ENCODE measurements at places on chromosomes 7 and 10.

DNA sequence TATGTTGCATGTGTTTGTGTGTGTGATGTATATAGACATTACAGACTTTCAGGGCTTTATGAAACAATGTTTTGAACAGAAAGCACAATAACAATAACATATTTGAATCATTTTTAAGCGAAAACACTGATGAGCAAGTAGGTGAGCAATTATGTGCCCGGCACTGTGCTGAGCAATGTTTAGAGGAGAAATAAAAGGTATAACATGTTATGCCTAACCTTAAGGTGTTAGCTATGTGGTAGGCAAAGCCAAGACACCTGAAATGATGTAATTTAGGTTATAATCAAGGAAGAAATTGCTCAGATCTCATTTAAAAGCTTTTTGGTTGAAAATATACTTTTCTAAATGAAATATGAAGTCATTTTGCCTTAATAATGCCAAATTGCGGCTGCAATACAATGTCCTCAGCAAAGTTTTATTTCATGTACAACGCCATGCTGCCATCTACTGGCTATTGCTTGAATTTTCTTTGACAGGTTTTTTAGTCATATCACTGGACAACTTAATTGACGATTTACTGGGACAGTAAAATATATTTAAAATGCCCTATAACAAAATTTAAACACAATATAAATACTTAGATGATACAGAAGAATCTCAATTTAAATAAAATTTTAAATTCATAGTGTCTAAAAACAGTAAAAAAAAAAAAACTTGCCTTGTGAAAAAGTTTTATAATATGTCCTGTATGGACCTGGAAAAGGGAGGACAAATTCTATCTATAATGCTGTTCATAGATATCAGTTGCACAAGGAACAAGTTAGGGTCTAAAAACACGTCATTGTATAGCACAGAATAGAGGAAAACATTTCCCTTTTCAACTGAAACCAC, 131.1 kb upstream of the CDK1 start:
- peak; percentile 11 for DNase-seq

GRCh38 chr10:115082506-115082905, 10.7 kb upstream of the ATRNL1 start:
- DNase-seq: no peak

- no peak for DNase-seq
Observed at GRCh38 chr7:7962851-7963250, 5.7 kb upstream of the GLCCI1 start.

GRCh38 chr10:35696392-35697287, 54.5 kb upstream of the FZD8 start:
- no peak for DNase-seq

GRCh38 chr7:155372782-155373358, 75.2 kb downstream of the INSIG1 start:
- no peak for DNase-seq

DNA sequence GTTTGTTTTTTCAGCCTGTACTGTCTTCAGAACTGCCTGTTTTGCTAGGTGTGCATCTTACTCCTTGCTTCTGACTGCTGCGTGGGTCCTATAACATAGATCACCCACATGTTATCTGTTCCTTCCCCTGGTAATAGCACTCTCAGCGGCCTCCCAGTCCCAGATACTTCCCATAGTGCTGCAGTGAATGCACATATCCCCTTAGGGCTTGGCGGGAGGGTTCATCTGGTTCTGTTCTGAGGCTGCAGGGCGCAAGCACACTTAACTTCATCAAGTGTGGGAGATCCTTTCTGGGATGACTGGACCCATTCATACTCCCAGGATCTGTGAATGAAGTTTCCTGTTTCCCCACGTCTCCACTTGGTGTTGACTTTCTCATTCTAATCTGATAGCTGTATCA, 90.7 kb downstream of the CELF2 start:
- no peak for DNase-seq

Measured in NCI-H1417 treated with DMSO at 0.1 percent for 48 hours (cell line).